Coronary artery (tissue), 2 donors: ENCODE measurements at places on chromosomes 5 and 9.

GRCh38 chr5:16603295-16603694 lies 13.5 kb downstream of the RETREG1 start:
- no peak for DNase-seq

DNA sequence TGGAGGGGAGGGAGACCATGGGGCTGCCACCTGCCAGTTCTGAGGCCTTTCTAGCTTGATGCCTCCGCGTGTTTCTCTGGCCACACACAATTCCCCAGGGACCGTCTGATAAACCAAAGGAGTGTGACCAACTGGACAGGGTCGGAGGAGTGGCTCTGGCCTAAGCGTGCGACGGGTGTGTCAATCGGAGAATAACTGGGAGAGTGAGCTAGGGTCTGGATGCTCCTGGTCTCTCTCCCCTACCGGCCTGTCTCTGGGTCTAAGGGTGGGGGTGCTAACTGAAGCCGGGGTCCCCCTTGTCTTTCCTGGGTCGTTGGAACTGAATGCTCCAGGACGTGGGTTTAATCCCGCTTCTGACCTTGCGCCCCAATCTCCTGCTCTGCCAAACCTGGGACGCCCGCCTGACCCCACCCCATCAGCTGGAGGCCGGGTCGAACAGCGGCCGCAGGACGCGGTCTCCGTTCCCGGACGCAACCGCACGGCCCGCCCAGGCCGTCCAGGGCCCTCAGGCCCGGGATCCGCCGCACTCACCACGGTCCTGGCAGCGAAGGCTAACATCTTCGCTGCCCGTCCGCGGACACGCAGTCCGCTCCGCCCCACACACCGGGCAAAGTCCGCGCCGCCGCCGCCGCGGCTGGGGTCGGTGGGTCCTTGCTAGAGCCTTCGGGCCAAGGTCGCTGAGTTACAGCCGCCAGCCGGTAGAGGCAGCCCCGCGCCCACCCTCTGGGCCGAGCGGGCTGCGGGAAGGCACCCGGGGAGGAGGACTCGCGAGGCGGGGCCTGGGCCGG lies 447 bp downstream of the CRAT start:
- DNase-seq, result peak; percentile 85

DNA sequence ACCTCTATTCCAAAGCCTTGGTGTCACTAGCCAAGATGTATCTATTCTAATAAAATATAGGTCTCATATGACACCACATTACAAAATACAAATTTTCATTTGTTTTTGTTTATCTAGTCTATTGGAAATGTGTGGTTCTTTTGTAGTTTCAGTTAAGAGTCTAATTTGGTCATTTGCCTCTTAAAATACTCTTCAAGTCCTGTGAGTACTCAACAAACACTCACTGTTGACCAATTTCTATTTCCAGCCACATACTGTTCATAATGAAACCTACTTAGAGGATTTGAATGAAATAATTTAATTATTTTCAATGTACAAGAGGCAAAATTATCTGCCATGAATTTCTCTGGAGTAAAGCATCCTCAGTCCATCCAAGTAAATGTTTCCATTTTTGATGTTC lies 40.6 kb downstream of the SLC1A3 start:
- no peak for DNase-seq

DNA sequence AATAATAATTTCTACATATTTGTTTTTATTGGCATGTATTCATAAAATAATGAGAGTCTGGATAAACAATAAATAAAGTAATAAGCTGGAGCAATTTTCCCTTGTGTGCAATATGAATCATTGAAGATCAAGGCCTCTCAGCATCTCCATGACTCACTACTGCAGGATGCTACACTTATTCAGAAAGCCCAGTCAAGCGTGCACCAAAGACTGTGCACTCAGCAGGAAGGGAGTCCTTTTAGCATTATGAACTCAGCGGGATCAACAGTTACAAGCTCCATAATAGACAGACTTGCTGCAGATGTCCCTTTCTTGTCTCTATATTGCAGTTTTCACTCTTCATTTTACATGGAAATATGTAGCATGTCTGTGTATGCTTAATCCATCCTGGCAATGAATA lies 485.3 kb downstream of the CDH9 start:
- no peak for DNase-seq

GRCh38 chr5:159773062-159773924 lies 143.0 kb upstream of the ADRA1B start:
- DNase-seq, result peak; percentile 94

GRCh38 chr5:41510176-41510831 lies at the start of gene PLCXD3:
PLCXD3 (minus strand) TSS chr5:41510601; CDS start chr5:41510526, 75 bp downstream.
- DNase-seq, result no peak

DNA sequence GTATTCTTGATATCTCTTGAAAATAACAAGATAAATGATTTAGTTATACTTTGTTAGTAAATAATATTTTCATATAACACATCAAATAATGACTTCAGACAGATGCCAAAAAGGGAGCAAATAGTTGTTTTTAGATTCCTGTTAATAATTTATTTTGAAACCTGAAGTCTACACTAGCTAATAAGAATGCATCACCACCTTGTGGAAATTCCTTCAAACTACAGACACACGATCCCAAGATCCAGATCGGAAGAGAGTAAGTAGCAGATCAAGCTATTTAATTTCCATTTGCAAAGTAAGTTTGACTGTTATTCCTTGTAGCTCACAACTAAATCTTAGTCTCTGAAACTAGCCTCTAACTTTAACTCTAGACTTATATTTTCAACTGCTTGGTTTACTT lies 35.5 kb upstream of the ISL1 start:
- no peak for DNase-seq

DNA sequence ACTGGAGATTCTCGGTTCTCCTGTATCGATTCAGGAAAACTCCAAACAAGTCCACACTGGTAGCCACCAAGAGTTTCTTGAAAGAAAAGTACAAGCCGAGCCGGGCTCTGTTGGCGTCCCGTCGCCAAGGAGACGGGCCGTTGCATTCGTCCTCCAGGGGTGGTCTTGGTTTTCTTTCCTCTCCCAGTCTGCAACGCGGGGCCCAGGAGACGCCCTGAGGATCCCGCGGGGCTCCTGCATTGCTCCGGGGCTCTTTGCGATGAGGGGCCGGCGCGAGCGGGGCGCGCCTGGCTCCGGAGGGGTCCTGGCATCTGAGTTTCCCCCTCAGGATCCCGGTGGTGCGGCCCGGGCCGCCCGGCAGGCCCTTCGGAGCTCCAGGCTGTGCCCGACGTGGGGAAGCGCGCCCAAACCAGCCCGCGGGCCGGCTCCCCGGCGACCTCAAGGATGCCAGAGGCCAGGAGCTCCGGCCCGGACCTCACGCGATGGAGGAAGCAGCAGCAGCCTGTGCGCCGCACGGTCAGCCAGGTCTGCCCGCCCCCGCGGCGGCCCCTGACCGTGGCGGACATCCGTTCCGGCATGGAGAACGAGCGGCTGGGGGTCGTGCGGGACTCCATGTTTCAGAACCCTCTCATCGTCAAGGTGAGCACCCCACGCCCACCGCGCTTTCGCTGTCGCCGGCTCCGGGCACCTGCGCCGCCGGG lies at the start of gene CFAP77:
TSS of gene CFAP77 (plus strand) at position 384 of the 701 bp plus-strand sequence. CDS start at position 445, 61 bp downstream.
- no peak for DNase-seq

GRCh38 chr9:17600962-17601593 lies 22.2 kb downstream of the SH3GL2 start:
- DNase-seq, result no peak

- DNase-seq, result no peak
Measured at GRCh38 chr9:75086541-75087288, 1.2 kb downstream of the NMRK1 start.

- DNase-seq, result no peak
Measured at GRCh38 chr9:2142212-2142611, 127.1 kb downstream of the SMARCA2 start.

- DNase-seq, result no peak
Measured at GRCh38 chr9:90100014-90100413, 495.2 kb downstream of the GADD45G start.

GRCh38 chr5:125597338-125597737 lies 825.9 kb upstream of the GRAMD2B start:
- DNase-seq, result no peak

DNA sequence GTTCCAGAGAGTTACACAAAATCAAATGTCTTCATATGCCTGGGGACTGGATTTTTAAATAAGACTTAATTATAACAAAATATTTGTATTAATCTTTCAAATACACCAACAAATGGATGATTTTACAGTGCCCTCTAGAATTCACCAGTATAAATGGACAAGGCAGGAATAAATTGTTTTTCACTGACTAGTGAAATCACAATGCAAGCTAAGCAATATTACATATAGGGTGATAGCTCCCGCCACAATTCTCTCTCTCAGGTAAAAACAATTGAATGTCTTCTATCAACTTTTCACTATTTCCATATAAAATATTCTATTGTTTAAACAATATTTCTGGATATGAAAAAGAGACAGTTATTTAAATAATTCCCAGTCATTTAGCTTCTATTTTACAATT lies 8.0 kb upstream of the CCDC112 start:
- no peak for DNase-seq

- DNase-seq, result no peak
Measured at GRCh38 chr5:147892696-147893296, 13.5 kb downstream of the C5orf46 start.

DNA sequence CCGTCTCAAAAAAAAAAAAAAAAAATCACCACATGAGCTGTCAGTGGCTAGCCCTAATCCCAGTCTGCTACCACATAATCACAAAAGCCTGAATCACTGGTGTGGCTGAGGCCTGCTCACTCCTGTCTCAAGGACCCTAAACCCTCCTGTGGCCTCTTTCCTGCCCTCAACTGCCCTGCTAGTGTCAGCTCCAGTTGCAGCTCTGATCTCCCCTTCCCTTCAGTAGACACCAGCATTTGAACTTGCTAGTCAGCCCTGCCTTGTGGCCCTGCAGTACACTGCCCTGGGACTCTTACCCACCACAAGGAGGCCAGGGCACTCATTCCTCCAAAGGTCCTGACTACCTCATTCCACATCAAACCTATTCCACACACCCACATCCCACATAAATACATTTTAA lies 9.5 kb upstream of the P4HA2 start:
- peak; percentile 36 for DNase-seq

DNA sequence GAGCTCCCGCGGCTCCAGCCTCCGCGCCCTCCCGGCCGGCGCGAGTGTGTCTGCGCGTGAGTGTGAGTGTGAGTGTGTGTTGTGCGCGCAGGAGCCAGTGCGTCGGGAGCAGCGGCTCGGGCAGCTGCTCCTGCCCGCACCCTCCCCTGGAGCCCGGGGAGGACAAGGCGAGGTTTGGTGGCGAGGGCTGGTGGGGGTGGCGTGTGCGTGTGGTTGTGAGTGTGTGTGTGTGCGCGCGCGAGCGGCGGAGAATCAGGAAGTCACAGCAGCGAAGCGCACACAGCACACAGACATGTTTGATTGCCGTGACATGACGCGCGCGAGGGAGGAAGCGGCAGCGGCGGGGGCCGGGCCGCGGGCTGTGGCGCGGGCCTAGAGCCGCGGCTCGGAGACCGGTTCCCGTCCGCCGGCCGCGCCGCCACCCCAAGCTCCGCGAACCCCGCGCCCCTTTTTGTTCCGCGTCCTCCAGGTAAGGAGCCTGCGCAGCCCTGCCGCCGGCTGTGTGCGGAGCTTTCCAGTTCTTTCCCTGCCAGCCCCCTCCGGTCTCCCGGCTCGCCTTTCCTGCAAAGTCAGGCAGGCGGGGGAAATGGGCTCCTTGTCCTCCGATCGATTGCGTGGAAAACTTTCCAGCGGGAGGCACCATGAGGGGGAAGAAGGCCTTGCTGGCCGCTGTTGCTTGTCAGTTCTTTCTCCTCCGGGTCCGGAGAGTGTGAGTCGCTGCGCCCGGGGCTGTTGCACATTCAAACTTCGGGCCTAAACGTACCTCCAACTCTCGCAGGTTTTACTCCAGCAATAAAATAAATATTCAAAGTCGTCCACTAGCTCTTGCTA lies 2.4 kb downstream of the SMARCA2 start:
- DNase-seq, result peak; percentile 87

DNA sequence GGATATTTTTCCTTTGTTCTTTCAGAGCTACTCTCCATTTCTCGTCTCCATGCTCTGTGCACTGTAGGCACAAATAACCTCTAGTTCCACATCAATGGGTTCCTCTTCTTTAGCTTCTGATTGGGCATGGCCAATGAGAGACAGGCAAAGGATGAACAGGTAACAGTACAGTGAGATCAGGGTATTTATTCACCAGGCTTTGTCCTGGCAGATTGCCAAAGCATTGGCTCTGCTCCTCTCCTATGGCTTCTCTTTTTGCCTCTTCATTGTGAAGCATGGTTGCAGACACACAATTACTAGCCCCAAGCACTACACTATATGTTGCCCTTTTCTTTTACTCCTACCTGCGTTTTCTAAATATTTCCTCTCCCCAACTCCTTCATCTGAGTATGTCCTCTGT lies 215.1 kb upstream of the ARRDC3 start:
- no peak for DNase-seq

- no peak for DNase-seq
Measured at GRCh38 chr5:98679963-98680362, 93.5 kb upstream of the RGMB start.

DNA sequence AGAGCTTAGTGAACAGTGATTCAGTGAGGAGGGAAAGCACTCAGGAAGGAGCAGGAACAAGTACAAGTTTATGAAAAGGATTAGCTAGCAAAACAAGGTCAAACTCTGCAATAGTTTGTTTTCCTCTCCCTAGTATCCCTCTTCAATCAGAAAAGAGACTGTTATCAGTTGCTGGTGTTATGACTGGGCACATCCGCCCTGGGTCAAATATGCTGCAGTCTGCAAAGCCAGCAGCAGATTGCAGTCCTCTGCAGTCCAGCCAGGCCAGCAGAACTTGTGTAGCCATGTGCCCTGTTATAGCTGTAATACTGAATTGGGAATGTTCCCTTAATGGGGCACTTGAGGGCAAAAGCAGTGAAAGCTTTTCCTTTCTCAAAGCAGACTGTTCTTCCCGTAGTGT lies 12.0 kb downstream of the PCDHAC2 start:
- DNase-seq, result no peak

GRCh38 chr5:144680711-144681110 lies 510.0 kb downstream of the KCTD16 start:
- no peak for DNase-seq

GRCh38 chr5:122723606-122724352 lies 51.1 kb upstream of the SNX2 start:
- DNase-seq, result no peak

DNA sequence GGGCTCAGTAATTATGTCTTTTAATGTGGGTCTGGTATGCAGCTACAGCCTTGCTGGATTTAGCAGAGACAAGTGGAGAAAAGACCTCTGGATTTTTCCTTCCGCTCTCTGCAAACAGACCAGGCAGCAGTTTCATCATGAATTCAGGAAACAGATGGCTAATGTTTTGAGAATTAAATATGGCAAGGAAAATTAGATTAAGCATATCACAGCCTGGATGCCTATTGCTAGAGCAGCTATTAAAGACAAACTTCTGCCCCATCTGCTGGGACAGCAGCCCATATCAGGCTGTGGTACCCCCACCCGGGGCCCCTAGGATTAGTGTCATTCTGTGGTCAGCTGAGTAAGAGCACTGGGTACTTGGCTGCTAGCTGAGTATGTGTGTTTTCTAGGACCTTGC lies 6.2 kb downstream of the SKP2 start:
- no peak for DNase-seq

DNA sequence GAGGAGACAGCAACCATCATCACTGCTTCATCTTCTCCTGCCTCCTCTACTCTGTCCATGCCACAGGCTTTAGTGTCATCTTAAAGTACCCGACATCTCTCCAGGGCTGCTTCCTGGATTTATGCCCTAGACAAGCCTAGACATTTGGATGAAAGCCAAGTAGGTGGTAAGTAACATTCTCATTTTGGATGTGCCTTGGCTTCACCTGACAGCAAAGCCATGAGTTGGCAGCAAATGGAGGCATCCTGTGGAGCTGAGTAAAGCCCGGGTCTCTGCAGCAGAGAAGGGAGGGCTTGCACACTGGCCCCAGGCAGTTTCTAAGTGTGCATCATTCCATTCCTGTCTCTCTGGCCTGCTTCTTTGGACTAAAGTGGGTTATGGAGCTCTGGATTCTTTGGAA lies 299.1 kb downstream of the DMAC1 start:
- DNase-seq, result no peak
